ENCODE measurements at places on chromosomes 5 and 9. TPM values are rescaled to one million over a fixed set of nuclear protein-coding genes. Genes with fewer than 3 reads are reported as not detected.
A peak's percentile ranks its signal among the peaks of the same experiment; 100 is the strongest.

- no peaks in the 10 kb centered on the region for H3K4me1 ChIP-seq
- H3K4me3 ChIP-seq, result no peak overlapping the region
- DNase-seq, result no peak
- no peak overlapping the region for H3K27ac ChIP-seq
- no peaks in the 10 kb centered on the region for H3K27me3 ChIP-seq
These were observed 183.0 kb upstream of the FTMT start for GRCh38 chr5:121668635-121669034.

The ZNF883 gene
- total RNA-seq, result 11.5 TPM

- H3K27me3 ChIP-seq, result no peaks in the 10 kb centered on the region
- peaks cover 14% of the 10 kb centered on the region for H3K4me1 ChIP-seq
- H3K27ac ChIP-seq, result no peak overlapping the region
- H3K36me3 ChIP-seq, result no peaks in the 10 kb centered on the region
- no peak overlapping the region for H3K4me3 ChIP-seq
These were observed 79.8 kb downstream of the NIPSNAP3B start for GRCh38 chr9:104843644-104844240.

The HAVCR1 gene
- total RNA-seq, result not detected

DNA sequence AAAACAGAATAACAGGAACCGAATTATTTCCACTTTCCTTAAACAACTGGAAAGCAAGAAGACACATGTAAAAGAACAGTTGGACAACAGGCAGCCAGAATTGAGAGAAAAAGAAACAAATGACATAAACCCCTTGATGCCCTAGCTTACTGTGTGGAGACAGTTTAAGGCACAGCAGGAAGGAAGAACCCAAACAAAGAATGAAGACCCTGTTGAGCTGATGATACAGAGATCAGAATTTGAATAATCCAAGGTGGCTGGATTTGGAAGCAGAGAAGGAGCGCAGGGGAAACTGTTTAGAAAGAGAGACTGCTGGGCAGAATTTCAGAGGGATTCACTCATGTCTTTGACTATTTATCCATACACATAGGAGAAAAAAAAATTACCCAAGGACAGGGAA, 316.3 kb upstream of the POU5F2 start:
- H3K4me1 ChIP-seq, result peaks cover 20% of the 10 kb centered on the region
- peak; percentile 73 for DNase-seq
- H3K27me3 ChIP-seq, result no peaks in the 10 kb centered on the region
- no peak overlapping the region for H3K27ac ChIP-seq

DNA sequence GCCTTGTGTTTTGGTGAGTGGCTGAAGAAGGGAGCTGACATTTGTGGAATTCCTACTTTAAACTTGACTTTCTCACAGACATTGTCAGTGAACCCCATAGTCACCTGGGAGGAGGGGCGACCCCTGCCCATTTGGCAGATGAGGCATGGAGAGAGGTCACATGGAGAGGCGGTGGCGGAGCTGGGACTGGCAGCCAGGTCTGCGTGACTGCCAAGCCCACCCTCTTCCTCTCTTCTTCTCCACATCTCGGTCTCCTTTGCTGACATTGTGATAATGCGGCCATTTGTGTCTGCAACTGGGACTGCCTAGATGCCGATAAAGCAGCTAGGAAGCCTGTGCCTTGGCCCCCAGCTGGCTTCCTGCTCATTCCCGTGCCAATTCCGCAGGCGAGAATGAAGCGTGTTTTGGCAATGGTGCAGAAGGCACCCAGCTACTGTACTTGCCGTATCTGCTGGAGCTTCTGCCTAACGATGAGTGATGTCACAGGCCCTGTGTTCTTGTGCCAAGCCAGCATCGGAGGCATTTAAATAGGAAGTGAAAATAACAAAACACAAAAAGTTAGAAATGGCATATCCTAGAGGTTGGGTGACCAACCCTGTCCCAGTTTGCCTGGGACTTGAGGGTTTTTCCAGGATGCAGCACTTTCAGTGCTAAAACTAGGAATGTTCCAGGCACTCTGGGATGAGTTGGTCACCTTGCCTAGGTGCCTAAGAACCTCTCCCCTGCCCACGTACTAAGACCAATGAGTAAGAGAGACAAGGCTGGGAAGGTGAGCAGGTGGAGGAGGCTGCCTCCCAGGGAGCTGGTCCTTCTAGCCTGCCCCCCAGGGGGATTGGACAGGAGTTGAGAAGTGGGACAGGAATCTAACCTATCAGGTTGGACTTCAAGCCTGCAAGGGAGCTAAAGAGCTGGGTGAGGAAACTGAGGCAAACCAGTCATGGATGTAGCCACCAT, 23.6 kb downstream of the OLFML2A start:
- DNase-seq, result no peak
- no peaks in the 10 kb centered on the region for H3K4me1 ChIP-seq
- H3K27ac ChIP-seq, result no peak overlapping the region
- no peaks in the 10 kb centered on the region for H3K36me3 ChIP-seq

The GLDC gene
- total RNA-seq, result 100 TPM

GRCh38 chr9:87558606-87559190, 61.0 kb downstream of the DAPK1 start:
- no peak for DNase-seq
- H3K27me3 ChIP-seq, result no peaks in the 10 kb centered on the region
- H3K4me1 ChIP-seq, result no peaks in the 10 kb centered on the region
- no peak overlapping the region for H3K27ac ChIP-seq
- H3K36me3 ChIP-seq, result no peaks in the 10 kb centered on the region
- no peak overlapping the region for H3K4me3 ChIP-seq

The TAF1L gene
- total RNA-seq, result not detected

The FGFR4 gene
- total RNA-seq, result 8.2 TPM

The OLFM1 gene
- 4.0 TPM for total RNA-seq

DNA sequence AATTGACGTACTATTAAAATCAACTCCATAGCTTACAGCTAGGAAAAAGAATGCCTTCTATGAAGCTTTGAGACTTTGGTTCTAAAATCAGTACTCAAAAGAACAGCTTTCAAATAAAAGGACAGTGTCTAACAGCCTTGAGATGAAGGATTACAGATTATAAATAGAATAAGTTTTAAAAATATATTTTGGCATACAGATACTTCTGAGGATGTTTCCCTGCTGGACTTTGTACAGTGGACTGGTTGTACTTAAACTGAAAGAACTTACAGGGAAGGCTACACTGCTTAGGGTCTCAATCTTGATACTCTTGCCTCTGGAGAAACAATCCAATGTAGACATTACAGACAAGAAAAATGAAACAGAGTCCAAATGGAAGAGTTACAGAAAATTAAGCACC, 452.7 kb downstream of the CETN3 start:
- no peak overlapping the region for H3K27ac ChIP-seq
- no peak overlapping the region for H3K4me3 ChIP-seq
- H3K27me3 ChIP-seq, result no peaks in the 10 kb centered on the region
- peaks cover 15% of the 10 kb centered on the region for H3K4me1 ChIP-seq

The HEXB gene
- total RNA-seq, result 65.6 TPM

The C9orf153 gene
- total RNA-seq, result not detected

- H3K4me3 ChIP-seq, result no peak overlapping the region
- no peaks in the 10 kb centered on the region for H3K27me3 ChIP-seq
- no peaks in the 10 kb centered on the region for H3K4me1 ChIP-seq
- no peak for DNase-seq
These were observed 80.4 kb downstream of the TEK start for GRCh38 chr9:27189426-27189825.

- no peak overlapping the region for H3K27ac ChIP-seq
- H3K27me3 ChIP-seq, result no peaks in the 10 kb centered on the region
- no peaks in the 10 kb centered on the region for H3K36me3 ChIP-seq
- no peak for DNase-seq
- peaks cover 27% of the 10 kb centered on the region for H3K4me1 ChIP-seq
These were observed 94.8 kb upstream of the JAK2 start for GRCh38 chr9:4890242-4890641.

The ZNF484 gene
- 36.9 TPM for total RNA-seq
